Stimulated activated CD4-positive, alpha-beta T cell treated with anti-CD3 and anti-CD28 coated beads, Interleukin-1b, Interleukin-23, amount 100 ng/mL, for 1 hour (primary cell): ENCODE measurements at places on chromosomes 6 and 20.

DNA sequence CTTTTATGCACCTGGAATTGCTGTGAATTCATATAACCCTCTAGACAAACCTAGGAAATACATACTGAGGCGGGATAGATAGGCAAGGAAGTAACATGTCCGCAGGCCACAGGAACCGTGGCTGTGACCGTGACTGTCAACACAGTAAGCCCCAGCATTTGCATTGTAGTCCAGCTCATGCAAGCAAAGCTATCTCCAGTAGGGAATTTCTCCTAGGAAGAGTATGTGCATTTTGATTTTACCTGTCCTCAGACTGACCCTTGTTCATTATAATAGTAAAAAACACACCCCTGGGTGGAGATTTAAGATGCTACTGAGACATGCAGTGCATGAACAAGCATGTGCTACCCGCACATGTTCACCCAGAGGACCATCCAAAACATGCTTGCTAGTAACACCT is 30.5 kb upstream of the RIMS4 start:
- no peak for DNase-seq

DNA sequence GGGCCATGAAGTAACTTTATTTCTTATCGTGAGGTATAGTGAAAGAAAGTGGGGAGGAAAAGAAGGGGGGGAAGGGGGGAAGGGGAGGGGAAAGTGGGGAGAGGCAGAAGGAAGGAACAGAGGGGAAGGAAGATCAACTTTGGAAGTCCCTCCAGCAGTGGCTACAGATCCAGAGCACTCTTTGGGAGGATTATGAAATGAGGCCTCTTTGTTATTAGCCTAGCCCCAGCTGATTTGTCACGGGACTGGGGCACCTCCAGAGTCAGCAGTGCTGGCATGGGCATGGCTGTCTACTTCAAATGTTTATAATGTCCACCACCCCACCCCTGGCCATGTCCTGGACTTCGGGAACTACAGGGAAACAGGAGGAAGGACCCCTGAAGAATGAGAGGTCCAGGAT is 7.6 kb downstream of the MOCS1 start:
- no peak for DNase-seq

- no peak for DNase-seq
Measured at GRCh38 chr6:53634184-53634631, 31.3 kb downstream of the KLHL31 start.

- no peak for DNase-seq
Measured at GRCh38 chr6:113442040-113442439, 415.1 kb upstream of the MARCKS start.

- DNase-seq: no peak
Measured at GRCh38 chr6:21022343-21023107, 488.3 kb downstream of the CDKAL1 start.

- DNase-seq: no peak
Measured at GRCh38 chr20:63648895-63649589, 4.2 kb downstream of the STMN3 start.
